CD4-positive, alpha-beta T cell treated with Interferon gamma for 1 hour (primary cell): ENCODE measurements at places on chromosomes 7 and 10.
A peak's percentile ranks its signal among the peaks of the same experiment; 100 is the strongest.

- DNase-seq, result peak; percentile 24
These were observed 94.7 kb upstream of the PRSS58 start for GRCh38 chr7:142352543-142352942.

DNA sequence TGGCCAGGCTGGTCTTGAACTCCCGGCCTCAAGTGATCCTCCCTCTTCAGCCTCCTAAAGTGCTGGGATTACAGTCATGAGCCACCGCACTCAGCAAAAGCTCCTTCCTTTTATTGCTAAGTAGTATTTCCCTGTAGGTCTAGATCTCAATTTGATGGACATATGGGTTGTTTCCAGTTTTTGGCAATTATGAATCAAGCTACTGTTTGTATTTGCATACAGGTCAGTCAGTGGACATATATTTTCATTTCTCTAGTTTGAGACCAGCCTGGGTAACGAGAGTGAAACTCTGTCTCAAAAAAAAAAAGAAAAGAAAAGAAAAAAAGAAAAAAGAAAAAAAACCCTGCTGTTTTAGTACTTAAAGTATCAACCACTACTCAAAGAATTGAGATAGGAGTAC is 6.4 kb upstream of the PRKRIP1 start:
- DNase-seq, result no peak

GRCh38 chr10:95860166-95860940 is 47.4 kb upstream of the CC2D2B start:
- no peak for DNase-seq

DNA sequence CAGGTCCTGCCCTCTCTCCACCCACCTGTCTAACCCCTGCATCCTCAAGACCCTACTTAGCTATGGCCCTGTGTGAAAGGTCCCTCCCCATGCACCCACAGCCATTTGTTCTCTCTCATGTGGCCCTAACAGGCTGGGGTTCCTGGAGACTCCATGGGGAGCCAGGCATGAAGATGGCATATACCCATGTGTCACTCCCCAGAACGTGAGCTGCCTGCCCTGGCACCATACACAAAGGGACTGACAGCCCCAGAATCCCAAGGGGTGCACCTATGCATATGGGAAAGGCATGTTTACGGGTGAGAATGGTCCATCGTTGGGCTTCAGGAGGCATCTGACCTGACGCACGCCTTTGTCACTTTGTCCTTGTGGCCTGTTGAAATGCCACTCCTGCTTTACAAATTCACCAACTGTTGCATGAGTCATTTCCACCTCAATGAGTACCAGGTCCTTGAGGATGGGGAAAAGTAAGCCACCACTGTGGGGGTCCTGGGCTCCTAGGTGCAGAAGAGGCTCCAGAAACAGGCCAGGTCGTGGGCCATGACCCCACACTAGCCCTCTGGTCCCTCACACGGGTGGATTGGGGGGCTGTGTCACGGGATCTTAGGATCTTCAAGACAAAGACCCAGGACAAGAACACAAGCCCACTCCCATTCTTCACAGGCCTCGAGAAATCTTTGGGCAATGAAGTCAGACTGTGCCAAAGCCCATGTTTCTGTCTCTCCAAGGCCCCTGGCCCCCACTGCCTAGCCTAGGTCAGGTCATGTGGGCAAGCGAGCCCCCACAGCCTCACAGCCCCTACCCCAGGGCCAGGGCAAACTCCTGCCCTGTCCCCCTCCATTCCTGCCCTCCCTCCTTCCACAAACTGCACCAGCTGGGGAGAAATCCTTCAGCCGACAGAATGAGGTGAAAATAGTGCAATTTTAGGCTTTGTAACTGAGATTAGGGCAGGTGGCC is 8.6 kb downstream of the GPRIN2 start:
- DNase-seq, result peak; percentile 1

GRCh38 chr10:101060036-101060950 is 1.5 kb upstream of the KAZALD1 start:
- peak; percentile 88 for DNase-seq

- DNase-seq, result no peak
These were observed 559 bp downstream of the KCNMA1 start for GRCh38 chr10:77636967-77637531.

- DNase-seq, result no peak
These were observed 96.1 kb upstream of the ASAH2 start for GRCh38 chr10:50347394-50347802.

DNA sequence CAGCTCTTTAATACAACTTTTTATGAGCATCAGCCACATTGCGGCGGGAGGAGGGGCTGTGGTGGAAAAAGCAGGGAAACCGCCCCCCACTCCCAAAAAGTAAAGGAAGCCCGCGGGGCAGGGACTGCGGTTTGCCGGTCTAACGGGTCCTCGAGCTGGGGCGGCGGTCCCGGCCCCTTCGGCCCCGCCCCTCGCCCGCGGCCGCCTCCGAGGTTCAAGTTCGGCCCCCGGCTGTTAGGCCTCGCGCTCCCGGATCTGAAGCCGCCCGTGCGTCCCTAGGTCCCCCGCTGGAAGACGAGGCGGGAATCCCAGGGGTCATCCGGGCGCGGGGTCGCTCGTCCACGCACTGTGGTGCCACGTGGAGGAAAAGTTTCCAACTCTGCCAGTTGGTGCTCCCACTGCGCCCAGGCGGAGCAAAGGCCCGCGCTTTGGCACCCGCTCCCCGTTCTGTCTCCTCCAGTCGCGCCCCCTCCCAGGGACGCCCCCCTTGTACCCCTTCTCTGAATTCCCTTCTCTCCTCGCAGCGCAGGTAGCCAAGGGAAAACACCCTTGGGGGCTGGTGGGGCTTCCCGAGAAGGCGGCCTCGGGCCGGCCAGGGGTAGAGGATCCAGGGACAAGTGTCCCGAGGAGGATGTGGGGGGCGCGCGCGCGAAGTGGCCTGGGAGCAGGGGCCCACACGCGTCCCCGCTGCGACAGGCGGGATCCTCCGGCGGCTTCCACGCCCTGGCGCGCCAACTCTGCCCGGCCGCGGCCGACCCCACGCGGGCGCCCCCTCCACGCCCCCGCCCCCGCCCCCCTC is 798 bp upstream of the AUTS2 start:
- peak; percentile 5 for DNase-seq

DNA sequence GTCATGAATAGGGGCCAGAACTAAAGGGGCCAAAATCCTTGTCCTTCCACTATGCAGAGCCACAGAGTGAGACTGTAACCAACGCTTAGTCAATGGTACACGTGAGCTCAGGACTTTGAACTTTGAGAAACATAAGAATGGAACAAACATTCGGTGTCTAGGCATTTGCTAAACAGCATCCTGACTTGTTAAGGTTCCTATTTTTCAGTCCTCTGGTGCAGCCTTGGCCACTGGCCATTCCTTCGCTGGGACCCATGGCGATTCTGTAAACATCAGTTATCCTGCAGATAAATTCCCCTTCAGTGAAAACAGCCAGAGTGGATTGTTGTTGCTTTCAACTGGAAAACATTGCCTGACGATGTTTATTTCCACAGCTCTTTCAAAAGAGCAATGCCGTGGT is 266.8 kb downstream of the SORCS1 start:
- no peak for DNase-seq

- no peak for DNase-seq
These were observed 165.7 kb downstream of the SORCS3 start for GRCh38 chr10:104806801-104807200.

DNA sequence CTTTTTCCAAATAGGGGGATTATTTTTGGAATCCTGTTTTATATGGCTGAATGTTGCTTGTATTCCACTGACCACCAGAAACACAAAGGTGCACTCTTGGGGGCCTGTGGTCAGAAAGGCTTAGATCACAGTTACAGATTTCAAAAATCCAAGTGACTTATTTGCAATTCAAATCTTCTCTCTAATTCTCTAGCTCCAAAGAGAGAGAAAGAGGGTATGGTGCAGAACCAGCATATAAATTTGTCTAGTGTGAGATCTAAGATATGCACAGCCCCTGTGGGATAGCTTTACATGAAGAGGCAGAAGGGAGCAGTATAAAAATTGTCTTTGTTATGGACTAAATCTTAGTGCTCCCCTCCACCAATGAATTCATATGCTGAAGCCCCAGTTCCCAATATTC is 1121.7 kb upstream of the CELF2 start:
- no peak for DNase-seq

DNA sequence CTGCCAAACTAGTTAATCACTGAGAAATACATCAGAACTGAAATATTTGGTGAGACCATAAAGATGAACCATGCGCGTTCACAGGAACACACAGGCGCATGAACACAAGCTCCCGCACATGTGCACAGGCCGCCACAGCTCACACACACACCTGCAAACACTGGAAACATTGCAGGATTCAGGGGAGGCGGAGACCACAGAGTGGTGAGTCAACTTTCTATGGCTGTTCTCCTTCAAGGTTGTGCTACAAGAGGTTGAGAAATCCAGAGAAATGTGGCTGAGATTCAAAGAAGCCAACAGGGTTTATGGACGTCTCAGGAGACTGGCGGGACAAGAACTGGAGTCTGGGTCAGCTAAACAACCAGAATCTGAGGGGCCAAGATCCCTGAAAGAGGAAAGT is 17.8 kb downstream of the ESYT2 start:
- DNase-seq, result no peak

DNA sequence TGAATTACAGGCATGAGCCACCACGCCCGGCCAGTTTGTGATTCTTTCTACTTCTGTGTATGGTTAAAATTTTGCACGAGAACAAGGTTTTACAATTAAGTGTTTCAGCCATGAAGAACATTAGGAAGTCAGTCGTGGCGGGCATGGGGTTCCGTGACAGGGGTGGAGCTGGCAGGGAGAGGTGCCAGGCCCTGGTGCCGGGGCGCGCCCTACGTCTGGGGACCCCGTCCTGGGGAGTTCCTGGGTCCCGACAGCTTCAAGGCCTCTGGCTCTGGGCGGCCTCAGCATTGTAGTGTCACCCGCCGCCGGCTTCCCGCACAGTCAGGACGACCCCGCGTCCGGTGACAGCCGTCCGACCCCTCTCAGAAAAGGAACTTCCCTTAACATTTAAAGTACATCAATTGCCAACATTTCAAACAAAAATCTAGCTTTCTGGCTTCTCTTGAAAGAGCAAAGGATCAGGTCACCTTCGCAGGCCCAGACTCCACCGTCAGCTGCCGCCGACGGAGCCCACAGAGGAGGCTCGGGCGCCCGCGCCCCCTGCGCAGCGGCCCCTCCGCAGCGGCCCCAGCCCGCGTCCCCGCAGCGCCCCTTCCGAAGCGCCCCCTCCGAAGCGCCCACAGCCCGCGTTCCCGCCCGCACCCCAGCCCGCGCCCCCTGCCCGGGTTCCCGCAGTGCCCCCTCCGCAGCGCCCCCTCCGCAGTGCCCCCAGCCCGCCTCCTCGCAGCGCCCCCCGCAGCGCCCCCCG is 23.2 kb upstream of the MKI67 start:
- no peak for DNase-seq

- DNase-seq, result no peak
These were observed 25.5 kb downstream of the C10orf105 start for GRCh38 chr10:71694039-71694501.

GRCh38 chr7:132758986-132759385 is 182.7 kb upstream of the PLXNA4 start:
- no peak for DNase-seq
